ENCODE measurements at places on chromosomes 2 and 18. TPM values are rescaled to one million over a fixed set of nuclear protein-coding genes. Genes with fewer than 3 reads are reported as not detected.

The DGUOK gene
- 17.9 TPM for total RNA-seq

The VWC2L gene
- total RNA-seq = not detected

The TGFA gene
- total RNA-seq = 1.0 TPM

The ID2 gene
- total RNA-seq = 31.3 TPM

The PID1 gene
- total RNA-seq = 8.4 TPM

DNA sequence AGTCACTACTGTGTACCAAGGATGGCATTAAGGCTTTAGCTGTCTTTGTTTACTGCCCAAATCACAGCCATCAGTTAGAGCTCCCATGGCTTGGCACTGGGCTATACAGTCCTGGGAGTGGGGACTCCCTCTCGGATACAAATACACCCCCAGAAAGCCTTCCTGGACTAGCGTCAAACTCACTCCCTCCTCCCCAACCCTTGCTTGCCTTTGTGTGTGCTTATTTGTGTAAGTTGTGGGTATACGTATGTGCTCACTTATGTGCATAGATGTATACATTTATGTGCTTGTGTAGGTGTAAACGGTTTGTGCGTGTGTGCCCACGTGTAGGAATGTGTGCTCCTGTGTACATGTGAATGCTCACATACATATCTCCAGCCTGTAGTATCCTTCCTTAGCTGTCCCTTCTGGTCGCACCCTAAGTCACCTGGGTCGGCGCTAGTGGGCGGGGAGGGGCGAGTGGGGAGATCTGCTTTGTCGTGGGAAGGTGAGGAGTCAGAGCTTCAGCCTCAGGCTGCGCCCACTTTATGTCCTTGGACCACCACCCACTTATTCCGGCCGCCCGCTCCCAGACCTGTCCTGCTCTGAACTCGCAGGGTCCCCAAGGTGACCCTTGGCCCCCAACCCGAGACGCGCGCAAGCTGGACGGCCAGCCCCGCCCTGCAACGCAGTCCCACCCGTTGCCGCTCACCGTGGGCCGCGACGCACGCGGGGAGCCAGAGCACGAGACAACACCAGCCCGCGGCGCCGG, 461 bp downstream of the PRADC1 start:
- DNase-seq = no peak

DNA sequence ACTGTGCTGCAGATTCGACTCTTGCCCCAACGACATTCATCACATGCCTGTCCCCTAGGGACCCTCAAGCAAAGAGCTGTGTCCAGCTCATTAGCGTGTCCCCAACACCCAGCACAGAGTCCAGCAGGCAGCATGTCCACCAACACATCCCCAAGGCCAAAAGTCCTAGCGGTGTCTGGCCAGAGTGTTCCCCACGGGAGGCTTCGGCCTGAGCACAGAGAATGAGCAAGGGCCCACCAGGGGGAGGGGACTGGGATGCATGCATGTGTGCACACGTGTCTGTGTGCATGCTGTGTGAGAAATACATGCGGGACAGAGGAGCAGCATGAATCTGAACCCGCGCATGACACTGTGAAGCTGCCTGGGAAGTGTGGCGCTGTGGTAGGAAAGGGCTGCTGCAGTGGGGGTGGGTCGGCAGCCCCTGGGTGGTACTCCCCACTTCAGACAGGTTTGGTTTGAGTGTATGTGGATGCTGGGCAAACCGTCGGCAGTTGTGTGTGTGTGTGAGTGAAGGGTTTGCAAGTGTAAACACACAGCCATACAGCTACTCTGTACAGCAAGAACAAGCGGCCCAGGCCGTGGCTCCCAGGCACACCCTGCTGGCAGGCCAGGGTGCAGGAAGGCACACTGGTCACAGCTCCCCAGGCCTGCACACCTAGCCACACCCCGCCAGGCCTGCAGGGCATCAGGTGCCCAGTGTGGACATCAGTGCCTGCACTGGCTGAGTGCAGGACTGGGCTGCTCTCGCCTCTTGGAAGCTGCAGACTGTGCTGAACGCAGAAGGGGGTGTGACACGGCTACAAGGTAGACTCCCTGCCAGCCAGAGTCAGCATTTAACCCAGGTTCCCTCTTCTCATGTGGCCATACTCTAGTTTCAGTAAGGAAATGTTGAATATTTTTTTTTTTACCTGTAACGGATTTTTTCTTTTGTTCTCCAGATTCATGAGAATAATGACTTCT, 19.5 kb upstream of the HES6 start:
- DNase-seq = peak; percentile 66

GRCh38 chr2:206004004-206004693, 81.8 kb downstream of the INO80D start:
- no peak for DNase-seq

- no peak for DNase-seq
Observed at GRCh38 chr18:75221897-75222296, 11.3 kb downstream of the TSHZ1 start.

- peak; percentile 60 for DNase-seq
Observed at GRCh38 chr2:42238644-42239288, 69.6 kb downstream of the EML4 start.

- peak; percentile 78 for DNase-seq
Observed at GRCh38 chr2:119641562-119642258, 37.3 kb upstream of the TMEM177 start.

DNA sequence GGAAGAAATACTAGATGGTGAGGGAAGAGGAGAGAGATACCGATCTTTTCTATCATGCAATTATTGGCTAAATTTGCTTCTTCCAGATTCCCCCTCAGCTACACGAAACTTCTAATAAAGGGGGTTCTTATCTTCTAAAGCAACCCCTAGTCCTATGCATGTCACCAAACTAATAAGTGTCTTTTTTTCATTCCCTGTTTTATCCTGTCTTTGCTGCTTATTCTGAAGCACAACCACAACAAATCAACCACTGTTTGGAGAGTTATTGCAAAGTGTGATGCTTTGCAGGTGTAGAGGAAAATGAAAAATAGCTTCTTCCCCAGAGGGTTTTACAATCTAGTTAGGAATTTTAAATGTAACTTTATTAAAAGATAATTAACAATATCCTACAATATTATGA, 60.8 kb downstream of the EML4 start:
- DNase-seq = no peak

GRCh38 chr2:37555457-37555856, 116.0 kb downstream of the CDC42EP3 start:
- DNase-seq = peak; percentile 72

- no peak for DNase-seq
Observed at GRCh38 chr2:236355911-236356310, 91.7 kb upstream of the ASB18 start.

DNA sequence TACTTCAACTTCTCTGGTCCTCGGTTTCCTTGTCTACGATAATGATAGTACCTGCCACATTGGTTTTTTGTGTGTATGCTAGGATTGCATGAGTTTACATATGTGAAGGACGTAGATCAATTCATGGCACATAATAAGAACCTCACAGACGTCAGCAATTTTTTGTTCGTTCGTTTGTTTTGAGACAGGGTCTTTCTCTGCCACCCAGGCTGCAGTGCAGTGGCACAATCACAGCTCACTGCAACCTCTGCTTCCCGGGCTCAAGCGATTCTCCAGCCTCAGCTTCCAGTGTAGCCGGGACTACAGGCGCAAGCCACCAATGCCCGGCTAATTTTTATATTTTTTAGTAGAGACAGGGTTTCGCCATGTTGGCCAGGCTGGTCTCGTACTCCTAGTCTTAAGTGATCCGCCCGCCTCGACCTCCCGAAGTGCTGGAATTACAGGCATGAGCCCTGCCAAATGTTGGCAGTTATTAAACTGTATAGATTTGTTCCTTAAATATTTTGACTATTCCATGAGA, 756 bp upstream of the SLC35F5 start:
- no peak for DNase-seq

DNA sequence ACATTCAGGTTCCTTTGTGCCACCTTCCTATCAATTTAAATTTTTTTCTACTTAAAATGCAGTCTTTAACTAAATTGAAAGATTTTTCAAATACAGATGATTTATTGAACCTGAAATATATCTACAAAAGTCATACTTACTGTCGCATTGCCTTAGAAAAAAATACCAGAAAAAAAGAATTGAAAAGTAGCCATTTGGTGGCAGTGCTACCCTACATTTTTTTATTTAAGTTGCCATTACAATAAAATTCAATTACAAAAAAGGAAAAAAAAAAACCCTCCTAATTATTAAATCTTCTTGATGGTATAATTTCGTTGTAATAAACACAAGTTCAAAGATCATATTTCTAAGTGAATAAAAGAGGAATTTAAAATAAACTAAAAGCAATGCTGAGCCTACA, 43.4 kb downstream of the DSC3 start:
- no peak for DNase-seq

DNA sequence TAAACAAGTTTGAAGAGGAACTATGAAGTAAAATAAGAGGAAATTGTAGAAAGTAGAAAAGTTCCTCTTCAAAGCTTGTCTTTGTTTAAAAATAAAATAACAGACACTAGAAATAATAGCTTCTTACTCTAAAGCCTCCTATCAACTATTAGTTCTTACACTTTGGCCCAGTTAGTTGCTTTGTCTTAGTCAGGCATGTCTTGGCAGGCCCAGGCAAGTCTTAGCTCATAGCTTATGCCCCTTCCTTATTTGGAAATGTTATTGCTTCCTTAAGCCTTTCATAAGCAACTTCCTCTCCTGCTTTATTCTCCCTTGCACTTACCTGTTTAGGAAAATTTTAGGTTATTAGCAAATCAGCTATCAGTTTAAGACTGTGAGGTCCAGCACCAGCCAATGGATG, 950.6 kb upstream of the LRATD1 start:
- DNase-seq = no peak

DNA sequence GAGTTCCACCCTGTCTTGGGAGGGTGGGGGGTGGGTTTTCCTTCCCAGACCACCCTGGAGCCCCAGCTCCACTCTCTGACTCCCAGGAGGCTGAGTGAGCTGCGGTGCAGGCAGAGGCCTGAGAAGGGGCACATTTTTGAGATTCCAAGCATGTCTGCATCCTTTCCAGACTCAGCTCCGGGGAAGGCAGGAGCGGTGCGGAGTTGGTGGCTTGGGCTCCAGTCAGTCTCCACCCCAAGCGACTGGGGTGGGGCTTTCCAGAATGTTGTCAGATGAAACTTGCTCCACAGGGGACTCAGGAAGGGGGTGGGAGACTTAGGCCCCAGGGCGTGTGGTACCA, 44.2 kb upstream of the HS6ST1 start:
- DNase-seq = no peak

DNA sequence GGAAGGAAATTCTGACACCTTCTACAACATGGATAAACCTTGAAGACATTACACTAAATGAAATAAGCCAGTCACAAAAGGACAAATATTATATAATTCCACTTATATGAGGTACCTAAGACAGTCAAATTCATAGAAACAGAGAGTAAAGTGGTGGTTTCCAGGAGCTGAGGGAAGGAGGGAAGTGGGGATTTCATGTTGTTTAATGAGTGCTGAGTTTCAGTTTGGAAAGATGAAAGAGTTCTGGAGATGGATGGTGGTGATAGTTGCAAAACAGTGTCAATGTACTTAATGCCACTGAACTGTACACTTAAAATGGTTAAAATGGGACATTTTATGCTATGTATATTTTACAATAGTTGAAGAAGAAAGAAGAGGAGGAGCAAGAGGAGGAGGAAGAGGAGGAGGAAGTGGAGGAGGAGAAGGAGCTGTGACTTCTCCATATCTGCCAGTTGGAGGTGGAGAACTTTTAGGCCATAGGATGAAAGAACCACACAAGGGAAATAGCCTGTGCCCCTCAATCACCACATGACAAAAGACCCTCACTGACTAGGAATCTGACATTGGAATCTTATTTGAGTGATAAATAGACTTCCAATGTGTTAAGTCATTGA, 55.3 kb upstream of the LGALSL start:
- no peak for DNase-seq

DNA sequence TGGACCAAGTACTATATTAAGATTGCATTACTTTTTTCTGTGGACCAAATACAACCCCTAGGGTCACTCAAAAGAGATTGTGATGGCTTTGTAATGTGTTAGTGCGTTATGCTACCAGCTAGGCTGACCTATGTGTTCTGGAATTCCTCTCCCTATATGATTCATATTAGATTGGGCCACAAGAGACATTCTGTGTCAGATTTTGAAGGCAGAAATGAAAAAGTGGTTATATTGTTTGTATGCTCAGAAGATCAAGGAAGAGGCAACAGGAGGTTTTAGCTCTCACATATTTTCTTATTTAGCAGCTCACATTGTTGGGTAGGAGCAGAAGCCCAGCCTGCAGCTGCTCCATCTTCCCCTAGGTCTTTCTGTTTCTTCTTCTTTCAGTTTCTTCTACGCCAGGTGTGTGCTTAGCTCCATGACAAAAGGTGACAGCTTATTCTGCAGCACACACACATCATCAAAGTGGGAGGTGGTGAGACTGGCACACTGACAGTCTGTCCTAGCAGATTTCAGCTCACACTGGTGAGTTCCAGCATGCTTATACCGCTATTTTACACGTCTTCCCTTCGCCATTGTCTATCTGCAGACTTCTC, 156.8 kb upstream of the UBE2E3 start:
- no peak for DNase-seq

- DNase-seq = no peak
Observed at GRCh38 chr2:97730245-97730644, 16.9 kb downstream of the ZAP70 start.

- DNase-seq = no peak
Observed at GRCh38 chr2:161576421-161576820, 47.8 kb upstream of the SLC4A10 start.
